ENCODE measurements at places on chromosomes 2 and 18. TPM values are rescaled to one million over a fixed set of nuclear protein-coding genes. Genes with fewer than 3 reads are reported as not detected.

Gene SERPINB5
- polyA plus RNA-seq: not detected

Gene ANO7
- 1.3 TPM for polyA plus RNA-seq

DNA sequence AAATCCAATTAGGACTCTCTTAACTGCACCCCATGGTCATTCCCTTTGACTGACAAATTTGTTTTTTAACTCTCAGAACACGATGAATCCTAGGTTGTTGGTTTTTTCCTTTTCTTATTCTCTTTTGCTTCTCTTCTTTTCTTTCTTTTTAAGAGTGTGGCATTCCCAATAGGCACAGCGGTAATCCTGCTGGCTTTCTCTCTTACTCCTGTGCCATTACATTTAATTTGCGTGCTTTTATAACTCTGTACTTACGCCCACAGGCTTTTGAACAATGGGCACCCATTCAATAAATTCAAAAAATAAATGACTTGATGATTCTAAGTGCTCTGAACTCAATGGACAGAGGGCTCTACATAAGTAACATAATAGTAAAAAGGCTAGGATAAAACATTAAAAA, 189.0 kb upstream of the SMAD7 start:
- no peak for DNase-seq

DNA sequence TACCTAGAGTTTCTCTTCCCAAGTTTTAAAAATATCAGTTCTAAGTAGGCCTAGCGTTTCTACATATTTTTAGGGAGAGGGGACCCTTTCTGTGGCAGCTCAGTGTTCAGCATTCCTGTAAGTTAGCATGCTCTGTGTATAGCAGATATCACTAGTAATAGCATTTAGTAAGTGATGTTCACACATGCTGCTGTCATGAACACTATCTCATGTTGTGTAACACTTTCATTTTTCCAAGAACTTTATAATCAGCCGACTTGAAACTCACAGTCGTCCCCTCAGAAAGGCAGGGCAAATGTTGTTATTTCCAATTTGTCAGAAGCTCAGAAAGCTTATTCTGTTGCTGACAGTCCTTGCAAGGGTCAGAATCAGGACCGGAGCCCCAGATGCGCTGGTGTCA, 267.7 kb downstream of the ALPK2 start:
- no peak for DNase-seq

DNA sequence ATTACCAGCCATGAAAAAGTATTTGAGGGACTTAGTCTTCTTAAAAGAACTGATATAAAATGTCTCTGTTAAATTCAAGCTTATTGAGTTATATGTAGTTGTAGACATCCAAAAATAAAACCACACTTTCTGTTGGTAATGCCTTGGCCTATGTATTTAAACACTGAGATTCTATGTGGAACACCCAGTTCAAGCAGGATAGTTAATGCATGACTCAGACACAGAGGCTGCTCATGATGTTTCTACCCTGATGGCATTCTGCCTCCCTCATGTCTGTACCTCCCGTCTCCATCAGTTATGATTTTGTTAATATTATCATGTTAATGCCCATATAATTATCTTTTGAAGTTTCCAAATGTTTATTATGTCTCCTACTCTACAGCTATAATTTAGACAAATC, 164.5 kb downstream of the XIRP2 start:
- DNase-seq: no peak

Data from left renal cortex interstitium (tissue), 4 donors.